SK-N-SH (cell line): ENCODE measurements at places on chromosomes 4 and X.

GRCh38 chr4:118352843-118353533 is at the start of gene PRSS12:
TSS of gene PRSS12 (minus strand) at chr4:118353003. CDS start at chr4:118352720, 283 bp downstream.
- no peaks in the 10 kb centered on the region for H3K27me3 ChIP-seq
- H3K4me3 ChIP-seq: peak within 1 kb of the TSS; percentile 70
- H3K27ac ChIP-seq: peak within 1 kb of the TSS; percentile 11
- peaks cover 12% of the 10 kb centered on the region for H3K4me1 ChIP-seq
- no peaks in the 10 kb centered on the region for H3K36me3 ChIP-seq

GRCh38 chr4:62288808-62289541 is 1088.8 kb downstream of the ADGRL3 start:
- H3K27ac ChIP-seq: no peak overlapping the region
- DNase-seq: peak; percentile 63
- H3K36me3 ChIP-seq: no peaks in the 10 kb centered on the region
- H3K4me1 ChIP-seq: no peaks in the 10 kb centered on the region
- no peaks in the 10 kb centered on the region for H3K27me3 ChIP-seq
- no peak overlapping the region for H3K4me3 ChIP-seq

DNA sequence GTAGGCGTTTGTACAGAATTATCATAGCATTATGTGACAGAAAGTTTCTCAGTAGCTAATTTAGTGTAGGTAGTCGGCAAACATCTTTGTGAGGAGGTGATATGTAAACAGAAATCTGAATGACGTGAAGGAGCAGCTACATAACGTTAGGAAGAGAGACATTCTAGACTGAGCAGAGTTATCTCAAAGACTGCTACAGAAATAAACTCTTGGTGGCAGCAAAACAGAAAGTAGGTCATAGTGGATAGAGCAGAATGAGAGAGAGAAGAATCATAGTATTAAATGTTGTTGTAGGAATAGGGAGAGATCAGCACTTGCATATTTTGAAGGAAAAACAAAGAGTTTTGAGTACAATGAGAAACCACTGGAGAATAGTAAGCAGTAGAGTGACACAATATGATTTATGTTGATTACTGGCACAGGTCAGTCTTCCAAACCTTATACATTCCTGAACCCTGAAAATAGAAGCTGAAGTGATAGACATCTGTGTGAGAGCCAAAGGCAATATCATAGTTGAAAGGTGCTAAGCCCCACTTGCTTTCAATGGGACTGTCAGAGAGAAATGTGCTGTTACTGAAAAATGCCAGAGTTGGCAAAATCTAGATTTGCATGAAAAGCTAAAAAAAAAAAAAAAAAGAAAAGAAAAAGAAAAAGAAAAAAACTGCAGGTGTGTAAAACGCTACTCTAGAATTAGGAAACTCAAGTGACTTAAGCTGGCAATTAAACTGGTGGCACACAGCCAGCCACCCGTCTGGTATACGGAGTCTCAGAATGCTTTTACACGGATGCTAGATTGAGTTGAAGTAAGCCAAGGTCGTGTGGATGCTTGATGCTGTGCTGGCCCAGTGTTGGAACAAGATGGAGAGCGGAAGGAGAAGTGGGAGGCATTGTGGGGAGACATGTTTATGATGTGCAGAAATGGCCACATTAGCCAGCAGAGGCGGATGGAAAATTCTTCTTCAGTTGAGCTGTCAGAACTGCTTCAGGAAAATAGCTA is 750.2 kb upstream of the HS3ST1 start:
- H3K27me3 ChIP-seq: no peaks in the 10 kb centered on the region
- no peak overlapping the region for H3K4me3 ChIP-seq
- no peaks in the 10 kb centered on the region for H3K36me3 ChIP-seq
- no peak for DNase-seq
- no peaks in the 10 kb centered on the region for H3K4me1 ChIP-seq
- no peak overlapping the region for H3K27ac ChIP-seq

GRCh38 chrX:96480081-96480480 is 204.6 kb upstream of the DIAPH2 start:
- DNase-seq: no peak
- H3K27me3 ChIP-seq: no peaks in the 10 kb centered on the region
- H3K36me3 ChIP-seq: no peaks in the 10 kb centered on the region

DNA sequence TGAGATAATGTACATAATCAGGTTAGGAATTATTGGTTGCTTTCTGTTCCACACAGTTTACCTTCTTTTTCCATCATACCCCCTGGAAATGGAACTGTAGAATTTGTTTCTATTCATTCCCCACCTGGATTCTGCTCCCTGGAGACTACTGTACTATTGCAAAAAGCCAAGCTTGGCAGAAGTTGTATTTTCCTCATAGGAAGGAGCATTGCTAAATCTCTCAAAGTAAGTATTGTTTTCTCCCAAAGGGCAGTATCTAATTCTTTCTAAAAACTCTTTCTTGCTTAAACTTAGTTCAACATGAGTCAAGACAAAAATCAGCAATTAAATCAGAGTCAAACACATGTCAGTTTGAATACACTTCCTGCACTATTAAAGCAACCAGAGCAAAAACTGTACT is 136.2 kb downstream of the CDS1 start:
- DNase-seq: no peak
- H3K4me3 ChIP-seq: no peak overlapping the region
- H3K27me3 ChIP-seq: no peaks in the 10 kb centered on the region
- peaks cover 47% of the 10 kb centered on the region for H3K36me3 ChIP-seq
- H3K4me1 ChIP-seq: no peaks in the 10 kb centered on the region

- no peaks in the 10 kb centered on the region for H3K27me3 ChIP-seq
- no peaks in the 10 kb centered on the region for H3K36me3 ChIP-seq
- H3K4me1 ChIP-seq: no peaks in the 10 kb centered on the region
Measured at GRCh38 chr4:89222170-89222569, 85.4 kb downstream of the GPRIN3 start.

DNA sequence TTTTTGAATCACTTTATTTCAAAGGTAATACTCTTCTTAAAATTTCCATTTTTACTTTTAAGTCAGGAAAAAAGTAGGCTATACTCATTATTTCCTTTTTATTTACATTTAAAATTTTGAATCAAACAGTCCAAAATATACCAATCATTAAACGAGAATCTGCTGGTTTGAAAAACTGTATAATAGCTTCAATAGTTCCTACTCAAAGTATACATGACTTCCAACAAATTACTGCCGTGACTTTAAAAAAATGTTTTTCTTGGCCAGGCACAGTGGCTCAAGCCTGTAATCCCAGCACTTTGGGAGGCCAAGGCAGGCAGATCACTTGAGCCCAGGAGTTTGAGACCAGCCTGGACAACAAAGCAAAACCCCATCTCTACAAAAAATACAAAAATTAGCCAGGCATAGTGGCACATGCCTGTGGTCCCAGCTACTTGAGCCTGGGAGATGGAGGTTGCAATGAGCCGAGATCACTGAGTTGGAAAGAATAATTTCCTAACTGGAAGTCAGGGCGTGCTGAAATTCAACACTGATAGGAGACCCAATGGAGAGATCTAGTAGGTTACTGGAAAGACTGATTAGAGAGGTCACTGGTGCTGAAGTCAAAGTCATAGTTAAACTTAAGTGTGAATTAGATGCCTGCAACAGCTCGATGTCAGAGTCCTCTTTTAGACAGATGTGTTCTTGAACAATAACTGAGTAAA is 9.0 kb downstream of the KLHL8 start:
- DNase-seq: no peak
- no peaks in the 10 kb centered on the region for H3K36me3 ChIP-seq
- H3K27me3 ChIP-seq: no peaks in the 10 kb centered on the region
- no peak overlapping the region for H3K27ac ChIP-seq
- no peaks in the 10 kb centered on the region for H3K4me1 ChIP-seq

DNA sequence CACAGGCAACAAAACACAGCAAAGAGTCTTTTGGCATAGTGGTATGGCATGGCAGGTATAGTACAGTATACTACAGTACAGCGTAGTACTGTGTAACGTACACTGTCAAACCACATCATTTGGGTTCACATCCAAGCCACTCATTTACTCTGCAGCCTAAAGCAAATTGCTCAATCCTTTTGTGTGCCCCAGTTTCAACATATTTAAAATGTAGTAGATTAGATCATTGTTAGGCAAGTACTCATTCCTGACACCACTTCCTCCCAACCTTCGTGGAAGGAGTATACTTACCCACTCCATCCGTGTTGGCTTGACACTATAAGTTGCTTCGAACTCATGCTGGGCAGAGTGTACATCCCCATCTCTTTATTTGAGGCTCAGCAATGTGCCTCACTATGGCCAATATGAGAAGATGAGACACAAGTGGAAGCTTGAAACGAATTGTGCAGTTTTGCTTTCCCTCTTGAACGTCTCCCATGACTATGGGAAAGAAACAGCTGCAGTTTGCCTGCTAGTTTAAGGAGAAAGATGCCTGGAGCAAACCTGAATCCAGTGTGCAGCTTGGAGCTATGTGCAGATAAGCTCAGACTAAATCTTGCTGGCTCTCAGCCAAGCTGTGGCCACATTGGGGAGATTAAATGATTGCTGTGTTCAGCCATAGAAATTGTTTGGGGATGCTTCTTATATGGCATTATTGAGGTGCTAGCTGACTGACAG is 85.7 kb upstream of the TBL1X start:
- H3K27ac ChIP-seq: no peak overlapping the region
- no peaks in the 10 kb centered on the region for H3K36me3 ChIP-seq
- no peak overlapping the region for H3K4me3 ChIP-seq
- no peaks in the 10 kb centered on the region for H3K4me1 ChIP-seq

DNA sequence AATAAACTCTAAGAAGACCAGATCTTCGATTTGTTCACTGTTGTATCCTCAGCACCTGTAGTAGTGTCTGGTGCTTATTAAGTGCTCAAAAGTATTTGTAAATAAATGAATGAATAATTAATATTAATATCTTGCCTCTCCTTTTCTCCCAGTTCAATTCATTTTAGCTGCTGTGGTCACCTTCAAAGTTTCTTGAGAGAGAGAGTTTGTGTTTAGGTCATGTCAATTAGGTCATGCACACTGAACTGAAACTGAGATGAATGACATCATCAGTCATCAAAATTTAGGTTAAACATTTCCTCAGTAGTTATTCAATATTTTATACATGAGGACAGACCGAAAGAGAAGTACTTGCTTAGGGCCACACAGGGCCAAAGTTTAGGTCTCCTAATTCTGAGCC is 73.5 kb downstream of the ANXA3 start:
- H3K4me3 ChIP-seq: no peak overlapping the region
- no peak overlapping the region for H3K27ac ChIP-seq
- H3K4me1 ChIP-seq: no peaks in the 10 kb centered on the region
- DNase-seq: no peak

DNA sequence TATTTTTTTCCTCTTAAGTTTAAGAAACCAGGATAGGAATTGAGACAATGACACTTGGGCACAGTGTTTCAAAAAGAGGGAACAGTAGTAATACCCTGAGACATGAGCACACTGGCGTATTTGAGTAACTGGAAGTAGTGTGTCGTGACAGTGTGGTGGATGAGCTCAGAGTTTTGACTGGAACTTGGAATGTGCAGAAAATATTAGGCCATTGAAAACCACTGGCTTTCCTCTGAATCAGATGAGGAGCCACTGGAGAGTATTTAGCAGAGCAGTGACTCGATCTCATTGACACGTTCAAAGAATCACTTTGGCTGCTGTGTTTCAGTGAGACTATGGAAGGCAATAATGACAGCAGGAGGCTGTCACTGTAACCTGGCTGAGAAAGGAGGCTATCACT is 1531.2 kb downstream of the STIM2 start:
- H3K27me3 ChIP-seq: no peaks in the 10 kb centered on the region
- DNase-seq: no peak
- no peak overlapping the region for H3K4me3 ChIP-seq
- no peaks in the 10 kb centered on the region for H3K4me1 ChIP-seq
- H3K27ac ChIP-seq: no peak overlapping the region
